ENCODE measurements at places on chromosomes 16 and 17. TPM values are rescaled to one million over a fixed set of nuclear protein-coding genes. Genes with fewer than 3 reads are reported as not detected.

Gene ATP2C2
- not detected for total RNA-seq

Gene PHB1
- 79.6 TPM for total RNA-seq

Gene KCNH4
- total RNA-seq, result not detected

Gene CCL16
- total RNA-seq, result not detected

Gene SLC4A1
- 2.4 TPM for total RNA-seq

Gene KLHL10
- not detected for total RNA-seq

Gene DNAI2
- total RNA-seq, result not detected

Gene CCL18
- not detected for total RNA-seq

Gene EPN2
- total RNA-seq, result 51.0 TPM

Gene MAP2K4
- total RNA-seq, result 54.5 TPM

DNA sequence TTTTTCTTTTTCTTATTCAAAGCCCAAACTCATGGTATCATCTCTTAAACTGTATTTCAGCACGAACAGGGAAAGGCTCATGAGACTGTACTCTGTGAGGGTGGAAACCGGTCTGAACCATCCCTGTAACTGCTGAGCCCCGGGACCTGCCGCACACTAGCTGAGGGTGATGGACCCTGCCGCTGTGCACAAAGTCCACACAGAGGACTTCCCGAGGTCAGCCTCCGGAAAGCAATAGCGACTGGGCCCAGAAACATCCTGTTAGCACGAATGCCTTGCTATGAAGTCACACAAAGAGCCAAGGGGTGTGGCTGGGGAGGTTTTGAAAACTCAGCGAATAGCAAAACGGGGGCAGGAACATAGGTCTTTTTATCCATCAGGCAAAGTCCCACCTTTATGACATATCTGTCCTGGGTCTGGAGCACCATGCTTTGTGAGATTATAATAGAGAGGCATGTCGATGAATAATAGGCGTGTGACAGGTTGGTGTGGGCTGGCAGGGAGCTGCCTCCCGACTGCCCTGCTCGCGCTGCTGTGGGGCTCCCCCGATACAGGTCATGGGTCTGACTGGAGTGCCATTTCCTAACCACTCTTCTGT lies 33.4 kb downstream of the CDK5R1 start:
- no peak overlapping the region for H3K27ac ChIP-seq
- peak overlapping the region; percentile 59 for H3K4me3 ChIP-seq
- DNase-seq, result no peak
- no peaks in the 10 kb centered on the region for H3K4me1 ChIP-seq
- H3K36me3 ChIP-seq, result no peaks in the 10 kb centered on the region
- no peaks in the 10 kb centered on the region for H3K27me3 ChIP-seq

DNA sequence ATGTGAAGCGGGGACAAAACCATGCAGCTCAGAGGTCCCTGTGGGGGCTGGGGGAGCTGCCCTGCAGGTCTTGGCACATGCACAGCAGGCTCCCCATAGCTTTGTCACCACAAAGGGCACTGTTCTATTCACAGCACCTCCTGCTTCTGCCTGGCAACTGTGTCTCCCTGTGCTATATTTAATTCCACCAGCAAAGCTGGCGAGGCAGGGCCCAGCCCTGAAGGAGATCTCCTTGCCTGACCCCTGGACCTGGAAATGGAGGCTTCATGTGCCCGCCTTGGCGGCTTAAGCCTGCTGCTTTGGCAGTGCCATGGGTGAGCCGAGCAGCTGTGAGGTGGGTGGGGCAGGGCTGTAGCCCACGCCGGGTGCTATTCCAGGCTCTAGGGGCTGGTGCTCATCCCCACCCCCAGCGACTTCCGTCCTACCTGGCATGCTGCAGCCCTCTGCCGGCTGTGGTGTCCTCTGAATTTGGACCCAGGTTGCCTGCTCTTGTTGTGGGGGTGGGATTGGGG lies 6.8 kb downstream of the LDHD start:
- peaks cover 36% of the 10 kb centered on the region for H3K4me1 ChIP-seq
- no peaks in the 10 kb centered on the region for H3K27me3 ChIP-seq
- no peak for DNase-seq
- H3K36me3 ChIP-seq, result no peaks in the 10 kb centered on the region
- H3K27ac ChIP-seq, result peak overlapping the region; percentile 82
- H3K4me3 ChIP-seq, result peak overlapping the region; percentile 14

DNA sequence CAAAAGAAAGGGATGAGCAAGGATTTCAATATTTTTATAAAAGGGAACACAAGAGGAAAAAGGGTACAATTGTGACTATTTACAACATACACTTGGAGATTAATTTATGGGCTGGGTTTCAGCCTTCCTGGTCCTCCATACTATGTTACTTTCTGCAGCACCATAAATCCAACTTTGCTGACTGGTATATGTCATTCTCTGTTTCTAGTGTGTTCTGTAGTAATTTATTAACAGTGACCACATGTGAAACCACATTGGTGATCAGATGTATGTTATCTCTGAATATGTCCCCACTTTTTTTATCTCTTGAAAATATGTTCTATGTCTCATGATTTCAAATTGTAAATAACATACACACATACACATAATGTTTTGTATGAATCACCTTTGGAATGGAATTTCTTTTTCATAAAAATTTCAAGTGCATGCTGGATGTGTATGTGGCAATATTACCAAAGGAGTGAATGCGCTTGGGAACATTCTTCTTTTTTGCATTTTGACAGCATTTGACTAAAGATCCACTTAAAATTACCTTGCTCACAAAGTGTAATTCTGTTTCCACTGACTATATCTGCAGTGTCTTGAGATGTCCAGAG lies 2.9 kb upstream of the LYRM9 start:
- no peaks in the 10 kb centered on the region for H3K36me3 ChIP-seq
- no peaks in the 10 kb centered on the region for H3K4me1 ChIP-seq
- H3K27me3 ChIP-seq, result no peaks in the 10 kb centered on the region
- DNase-seq, result no peak
- H3K4me3 ChIP-seq, result no peak overlapping the region

DNA sequence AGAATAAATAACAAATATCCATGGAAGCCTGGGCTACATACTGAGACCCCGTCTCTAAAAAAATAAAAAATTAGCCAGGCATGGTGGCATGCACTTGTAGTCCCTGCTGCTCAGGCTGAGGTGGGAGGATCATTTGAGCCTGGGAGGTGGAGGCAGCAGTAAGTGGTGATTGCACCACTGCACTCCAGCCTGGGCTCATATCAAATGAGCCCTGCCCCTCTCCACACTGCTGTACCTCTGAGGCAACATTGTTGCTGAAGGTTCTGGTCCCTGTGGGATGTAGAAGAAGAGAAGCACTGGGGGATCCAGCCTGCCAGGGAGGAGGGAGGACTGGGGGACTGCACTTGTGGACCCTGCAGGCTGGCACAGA lies 11.4 kb upstream of the ARHGAP23 start:
- H3K4me1 ChIP-seq, result peaks cover 15% of the 10 kb centered on the region
- no peak for DNase-seq
- H3K36me3 ChIP-seq, result no peaks in the 10 kb centered on the region
- H3K27ac ChIP-seq, result no peak overlapping the region

DNA sequence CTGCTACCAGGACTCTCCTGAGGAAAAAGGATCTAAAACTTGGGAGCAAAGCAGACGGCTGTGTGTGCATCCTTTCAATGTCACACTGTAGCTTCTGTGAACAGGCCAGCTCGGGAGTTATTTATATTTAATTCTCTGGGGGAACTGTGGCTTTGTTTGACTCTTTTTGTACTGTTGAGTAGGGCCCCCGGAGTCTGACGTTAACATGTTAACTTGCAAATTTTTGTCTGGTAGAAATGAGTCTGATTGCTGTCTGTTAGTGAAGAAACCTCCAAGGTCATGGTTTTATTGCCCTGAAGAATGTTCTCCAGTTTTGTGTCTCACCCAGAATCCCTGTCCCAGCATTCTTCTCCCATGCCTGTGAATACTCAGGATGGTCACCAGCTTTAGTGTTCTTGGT lies 14.2 kb upstream of the KCNG4 start:
- no peaks in the 10 kb centered on the region for H3K27me3 ChIP-seq
- no peak for DNase-seq
- H3K27ac ChIP-seq, result no peak overlapping the region
- H3K4me1 ChIP-seq, result no peaks in the 10 kb centered on the region

DNA sequence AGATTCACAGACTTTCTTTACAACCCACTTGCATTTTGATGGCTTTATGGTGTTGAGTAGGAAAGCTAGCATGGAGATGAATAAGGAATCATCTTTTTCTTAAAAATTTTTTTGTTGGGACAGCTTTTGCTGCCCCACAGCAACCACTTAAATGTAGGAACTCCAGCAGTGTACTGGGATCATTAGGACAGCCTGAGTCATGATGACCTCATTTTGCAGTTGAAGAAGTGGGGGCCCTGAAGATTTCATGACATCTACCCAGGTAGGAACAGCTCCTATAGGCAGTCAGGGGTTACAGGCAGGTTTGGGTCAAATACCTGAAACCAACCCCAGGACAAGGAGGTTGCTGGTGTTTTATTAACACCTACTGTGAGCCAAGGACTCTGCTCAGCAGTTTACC lies 2.1 kb downstream of the METTL22 start:
- H3K4me3 ChIP-seq, result no peak overlapping the region
- peaks cover 33% of the 10 kb centered on the region for H3K36me3 ChIP-seq
- DNase-seq, result no peak

GRCh38 chr16:63195336-63195735 lies 1159.1 kb upstream of the CDH8 start:
- no peaks in the 10 kb centered on the region for H3K4me1 ChIP-seq
- no peak overlapping the region for H3K27ac ChIP-seq
- H3K27me3 ChIP-seq, result no peaks in the 10 kb centered on the region
- no peak overlapping the region for H3K4me3 ChIP-seq

DNA sequence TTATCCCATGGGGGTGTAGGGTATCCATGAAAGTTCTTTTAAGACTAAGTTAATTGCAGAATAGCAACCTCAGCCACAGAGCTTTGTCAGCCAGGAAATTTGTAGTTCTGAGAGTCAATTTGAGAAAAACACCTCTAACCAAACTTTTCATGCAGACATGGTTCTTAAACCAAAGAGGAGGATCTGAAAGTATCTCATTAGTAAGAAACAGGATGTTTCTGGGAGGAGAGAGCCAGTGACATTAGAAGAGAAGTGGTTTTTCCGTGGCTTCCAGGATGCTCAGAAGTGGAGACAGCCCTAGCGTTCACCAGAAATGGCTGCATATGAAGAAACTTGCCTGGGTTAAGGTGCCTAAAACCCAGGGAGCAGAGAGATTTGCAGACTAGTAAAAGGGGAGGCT lies 7.9 kb downstream of the GNAO1 start:
- DNase-seq, result no peak
- peaks cover 3% of the 10 kb centered on the region for H3K4me1 ChIP-seq
- H3K36me3 ChIP-seq, result no peaks in the 10 kb centered on the region
- H3K27ac ChIP-seq, result no peak overlapping the region

DNA sequence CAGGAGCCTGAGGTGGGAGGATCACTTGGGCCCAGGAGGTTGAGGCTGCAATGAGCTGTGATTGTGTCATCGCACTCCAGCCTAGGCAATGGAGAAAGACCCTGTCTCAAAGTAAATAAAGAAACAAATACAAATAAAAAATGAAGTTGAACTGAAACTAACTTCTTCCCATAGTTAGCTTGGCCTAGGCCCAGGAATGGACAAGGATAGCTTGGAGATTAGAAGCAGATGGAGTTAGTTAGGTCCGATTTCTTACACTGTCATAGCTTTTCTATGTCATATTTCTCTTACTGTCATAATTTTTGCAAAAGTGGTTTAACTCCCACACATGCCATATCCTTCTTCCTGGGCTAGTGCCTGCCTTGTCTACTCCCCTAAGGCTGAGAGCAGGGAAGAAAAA lies 154.7 kb upstream of the CACNG3 start:
- no peak overlapping the region for H3K27ac ChIP-seq
- no peaks in the 10 kb centered on the region for H3K27me3 ChIP-seq

DNA sequence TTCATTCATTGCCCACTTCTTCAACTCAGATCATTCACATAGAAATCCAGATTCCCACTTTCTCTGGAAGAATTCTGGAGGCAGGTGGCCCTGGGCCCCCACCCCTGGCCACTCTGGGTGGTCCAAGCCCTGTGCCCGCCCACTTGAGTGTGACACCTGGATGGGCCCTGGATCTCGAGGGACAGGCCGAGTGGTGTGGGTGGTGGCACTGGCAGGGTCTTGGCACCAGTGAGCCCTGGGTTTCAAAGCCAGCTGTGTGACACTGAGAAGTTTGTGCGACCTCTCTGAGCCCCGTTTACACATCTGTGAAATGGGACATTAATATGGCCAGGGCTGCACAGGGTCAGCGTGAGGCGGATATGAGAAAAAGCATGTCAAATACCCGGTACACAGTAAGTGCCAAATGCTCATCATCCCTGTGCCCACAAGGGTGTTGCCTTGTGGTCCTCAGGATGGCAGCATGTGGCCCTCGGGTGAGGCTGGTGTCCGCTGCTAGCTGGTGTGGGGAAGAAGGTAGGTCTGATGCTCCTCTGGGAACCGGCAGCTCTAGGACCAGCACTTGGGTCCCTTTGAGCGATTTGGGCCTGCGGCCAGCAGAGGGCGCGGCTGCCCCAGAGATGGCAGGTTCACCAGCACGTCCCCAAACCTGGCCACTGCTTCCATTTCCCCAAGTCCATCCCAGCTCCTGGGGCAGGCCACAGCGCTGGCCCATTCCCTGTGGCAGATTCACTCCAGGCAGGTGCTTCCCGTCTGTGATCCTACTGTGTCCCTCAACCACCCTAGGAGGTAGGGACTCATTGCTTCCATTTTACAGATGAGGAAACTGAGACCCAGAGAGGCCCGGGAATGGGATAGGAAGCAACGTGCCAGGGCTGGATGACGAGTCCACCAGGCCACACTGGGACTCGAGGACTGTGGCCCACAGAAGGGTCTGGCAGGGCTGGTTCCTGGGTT lies 3.6 kb downstream of the OSGIN1 start:
- no peaks in the 10 kb centered on the region for H3K27me3 ChIP-seq
- H3K27ac ChIP-seq, result peak overlapping the region; percentile 94
- H3K4me1 ChIP-seq, result peaks cover 22% of the 10 kb centered on the region
- peak; percentile 36 for DNase-seq
- H3K4me3 ChIP-seq, result no peak overlapping the region
- H3K36me3 ChIP-seq, result peaks cover 19% of the 10 kb centered on the region

DNA sequence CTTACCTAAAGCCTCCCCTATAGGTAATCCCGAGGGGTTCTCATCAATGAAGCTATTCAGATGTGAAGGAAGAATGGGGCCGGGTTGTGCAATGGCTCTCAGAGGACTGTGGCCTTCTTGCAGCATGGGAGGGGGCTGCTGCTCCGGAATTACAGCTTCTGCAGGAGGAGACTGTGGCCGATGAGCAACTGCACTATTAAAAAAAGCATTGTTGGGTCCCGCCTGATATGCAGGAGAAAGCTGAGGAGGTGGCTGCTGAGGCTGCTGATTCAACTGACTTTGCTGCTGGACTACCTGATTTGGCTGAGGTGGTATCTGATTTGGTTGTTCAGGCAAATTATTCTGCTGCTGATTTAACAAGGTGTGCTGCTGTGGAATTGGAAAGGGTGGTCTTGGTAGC lies 64.8 kb downstream of the CACNG1 start:
- no peaks in the 10 kb centered on the region for H3K27me3 ChIP-seq
- no peaks in the 10 kb centered on the region for H3K4me1 ChIP-seq
- no peak for DNase-seq

- DNase-seq, result no peak
- H3K36me3 ChIP-seq, result no peaks in the 10 kb centered on the region
- peaks cover 12% of the 10 kb centered on the region for H3K4me1 ChIP-seq
- H3K27ac ChIP-seq, result no peak overlapping the region
- H3K27me3 ChIP-seq, result no peaks in the 10 kb centered on the region
Observed at GRCh38 chr16:68528233-68528632, 10.9 kb upstream of the ZFP90 start.

GRCh38 chr17:6254036-6254435 lies 180.9 kb downstream of the AIPL1 start:
- DNase-seq, result no peak
- no peak overlapping the region for H3K27ac ChIP-seq
- H3K4me3 ChIP-seq, result no peak overlapping the region
- no peaks in the 10 kb centered on the region for H3K27me3 ChIP-seq
- H3K36me3 ChIP-seq, result no peaks in the 10 kb centered on the region

GRCh38 chr16:71628810-71629209 lies 2.8 kb downstream of the MARVELD3 start:
- H3K4me3 ChIP-seq, result no peak overlapping the region
- no peaks in the 10 kb centered on the region for H3K36me3 ChIP-seq
- peaks cover 10% of the 10 kb centered on the region for H3K27me3 ChIP-seq
